Activated CD4-positive, alpha-beta T cell treated with anti-CD3 and anti-CD28 coated beads, Interleukin-2, amount 50 U/mL, for 1 hour (primary cell): ENCODE measurements at places on chromosomes 6 and 20.

DNA sequence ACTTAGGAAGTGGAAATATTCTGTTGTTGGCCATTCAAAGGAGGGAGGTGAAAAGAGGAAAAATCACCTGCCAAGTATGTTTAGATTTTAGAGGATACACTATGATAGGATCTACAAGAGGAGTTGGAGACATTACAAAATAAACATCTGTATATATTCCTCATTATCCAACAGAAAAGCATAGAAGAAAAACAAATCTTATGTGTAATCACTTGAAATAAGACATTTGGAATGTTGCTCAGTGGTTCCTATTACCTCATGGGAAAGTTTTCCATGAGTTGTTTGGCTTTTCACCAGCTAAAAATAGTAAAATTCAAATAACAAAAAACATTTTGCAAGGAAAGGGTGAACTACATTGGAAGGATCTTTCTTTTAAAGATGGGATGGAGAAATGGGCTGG is 76.7 kb upstream of the CARMIL1 start:
- DNase-seq, result no peak

GRCh38 chr6:157911786-157912185 is 69.9 kb upstream of the SYNJ2 start:
- no peak for DNase-seq

GRCh38 chr6:139152892-139153271 is 18.0 kb downstream of the HECA start:
- DNase-seq, result no peak

DNA sequence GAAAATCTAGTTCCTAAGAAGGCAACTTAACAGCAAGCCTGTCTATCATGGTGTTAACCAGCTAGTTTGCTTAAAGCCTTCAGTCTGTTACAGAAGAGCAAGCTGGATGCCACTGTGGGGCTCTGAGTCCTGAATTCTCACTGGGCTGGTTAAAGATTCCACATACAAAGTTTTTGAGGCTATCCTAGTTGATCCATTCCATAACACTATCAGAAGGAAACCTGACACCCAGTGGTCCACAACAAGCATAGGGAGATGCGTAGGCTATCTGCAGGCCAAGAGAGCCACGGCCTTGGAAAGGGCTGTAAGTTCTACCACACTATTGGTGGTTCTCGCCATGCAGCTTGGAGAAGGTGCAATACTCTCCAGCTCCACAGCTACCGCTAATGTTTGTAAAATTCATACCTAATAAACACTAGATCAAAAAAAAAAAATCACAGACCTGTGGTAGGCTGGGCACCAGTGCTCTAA is 420 bp upstream of the MCCD1 start:
- DNase-seq, result no peak

DNA sequence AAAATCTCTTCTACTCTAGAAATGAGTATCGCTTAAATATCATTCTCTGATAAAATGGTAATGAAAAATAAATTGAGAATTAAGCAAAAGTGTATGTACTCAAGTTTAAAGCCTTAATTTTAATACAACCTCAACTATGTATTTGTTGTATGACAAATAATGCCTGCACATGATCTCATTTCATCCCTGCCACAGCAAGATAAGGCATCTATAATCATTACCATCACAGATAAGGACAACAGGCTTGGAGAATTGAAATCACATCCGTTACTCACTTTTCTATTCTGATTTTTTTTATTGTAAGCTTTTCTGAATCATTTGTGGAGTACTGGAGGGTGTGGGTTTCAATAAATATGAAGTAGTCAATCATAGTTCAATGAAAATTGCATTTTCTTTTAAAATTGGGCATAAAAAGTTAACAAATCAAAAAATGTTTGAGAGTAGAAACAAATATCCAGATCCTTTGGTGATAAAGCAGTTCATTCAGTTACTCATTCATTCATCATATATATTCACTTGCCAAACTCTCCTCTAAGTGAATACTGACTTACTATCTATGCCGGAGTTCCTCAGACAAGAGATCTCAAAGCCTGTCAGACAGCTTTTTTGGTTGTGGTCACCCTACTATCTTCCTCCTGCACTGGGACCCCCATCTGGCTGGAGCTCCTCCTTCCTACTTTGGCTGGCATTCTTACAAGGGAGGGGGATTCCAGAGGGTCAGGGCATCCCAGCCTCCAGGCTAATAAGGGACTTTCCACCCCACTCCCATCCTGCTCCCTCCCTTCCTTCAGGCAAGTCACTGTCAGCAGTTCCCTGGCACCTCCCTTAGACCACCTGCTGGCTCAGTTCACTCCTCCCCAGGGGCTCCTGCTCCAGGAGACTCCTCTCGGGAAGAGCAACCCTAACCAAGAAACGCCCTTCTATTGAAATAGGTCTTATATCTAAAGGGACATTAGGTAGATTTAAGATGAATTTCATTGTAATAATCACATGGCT is 118.6 kb downstream of the OGFRL1 start:
- DNase-seq, result no peak

DNA sequence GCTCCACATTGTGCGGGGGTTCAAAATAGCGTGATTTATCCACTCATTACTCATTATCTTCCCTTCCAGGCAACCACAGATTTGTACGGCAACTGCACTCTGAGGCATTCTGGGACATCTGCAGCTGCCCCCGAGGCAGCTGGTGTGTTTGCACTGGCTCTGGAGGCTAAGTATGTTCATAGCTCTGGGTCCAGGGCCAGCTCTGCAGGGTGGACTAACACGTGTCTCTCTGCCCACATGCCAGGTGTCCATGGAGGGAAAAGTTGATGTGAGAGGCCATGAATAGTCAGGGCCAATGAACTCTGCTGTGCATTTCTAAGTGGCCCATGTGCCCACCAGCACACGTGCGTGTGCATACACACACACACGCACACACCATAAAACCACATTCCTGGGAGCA is 74.9 kb downstream of the BFSP1 start:
- no peak for DNase-seq

DNA sequence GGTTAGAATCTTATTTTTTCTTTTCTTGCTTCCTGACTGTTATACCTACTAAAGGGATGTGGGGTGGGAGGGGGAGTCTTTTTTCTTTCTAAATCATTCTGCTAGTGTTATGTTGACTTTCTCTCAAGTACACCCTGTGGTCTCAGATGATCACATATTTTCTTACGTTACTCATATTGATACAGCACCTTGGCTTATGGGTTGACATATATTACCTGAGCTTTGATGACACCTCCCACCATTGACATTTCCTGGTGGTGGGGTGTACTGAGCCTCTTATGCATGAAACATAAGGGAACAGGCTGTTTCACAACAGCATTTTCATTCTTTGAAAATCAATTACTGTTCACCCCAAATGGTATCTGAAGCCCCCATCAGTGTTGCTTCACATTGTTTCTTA is 169.8 kb downstream of the MMS22L start:
- DNase-seq, result no peak

- no peak for DNase-seq
Observed at GRCh38 chr6:99790679-99791078, 184.0 kb downstream of the PRDM13 start.
